Epithelial cell of umbilical artery (primary cell): ENCODE measurements at places on chromosomes 1 and 21. TPM values are rescaled to one million over a fixed set of nuclear protein-coding genes. Genes with fewer than 3 reads are reported as not detected.

Gene TMPRSS3
- total RNA-seq = not detected in 2 replicates

Gene ZNF648
- total RNA-seq = not detected in 2 replicates

Gene HLX
- total RNA-seq = 9.7 and 11.7 TPM in 2 replicates

Gene C1orf210
- not detected in 2 replicates for total RNA-seq

Gene FAM110D
- total RNA-seq = 2.1 and 3.9 TPM in 2 replicates

Gene CELA3A
- total RNA-seq = not detected in 2 replicates

Gene KRTAP19-1
- not detected in 2 replicates for total RNA-seq

Gene TMPRSS15
- total RNA-seq = not detected in 2 replicates

Gene SYNC
- total RNA-seq = 6.5 and 9.1 TPM in 2 replicates

Gene PEX11B
- total RNA-seq = 27.3 and 40.1 TPM in 2 replicates

Gene PPIAL4G
- total RNA-seq = not detected in 2 replicates

Gene FCRL2
- total RNA-seq = not detected in 2 replicates

Gene ERICH3
- not detected in 2 replicates for total RNA-seq

Gene ATXN7L2
- total RNA-seq = 1.9 and 2.1 TPM in 2 replicates

Gene S100A7
- total RNA-seq = not detected in 2 replicates
